HCEC 1CT (cell line): ENCODE measurements at places on chromosomes 12 and 14.

DNA sequence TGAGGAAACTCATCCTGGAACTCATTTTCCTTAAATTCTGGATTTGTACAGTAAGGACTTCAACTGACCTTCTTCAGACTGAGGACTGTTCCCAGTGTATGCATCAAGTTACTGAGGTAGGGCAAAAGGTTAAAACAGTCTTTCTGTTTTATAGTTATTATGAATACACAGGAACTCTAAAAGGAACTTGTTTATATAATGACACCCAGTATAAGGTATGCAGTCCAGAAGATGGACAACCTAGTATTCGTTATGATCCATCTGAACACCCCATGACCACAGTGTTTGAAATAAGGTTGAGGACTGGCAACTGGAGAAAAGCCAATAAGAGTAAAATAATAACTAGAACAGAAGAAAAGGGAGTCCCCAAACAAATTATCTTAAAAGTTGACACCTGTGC is 779.9 kb upstream of the TMEM132C start:
- DNase-seq = peak; percentile 39

DNA sequence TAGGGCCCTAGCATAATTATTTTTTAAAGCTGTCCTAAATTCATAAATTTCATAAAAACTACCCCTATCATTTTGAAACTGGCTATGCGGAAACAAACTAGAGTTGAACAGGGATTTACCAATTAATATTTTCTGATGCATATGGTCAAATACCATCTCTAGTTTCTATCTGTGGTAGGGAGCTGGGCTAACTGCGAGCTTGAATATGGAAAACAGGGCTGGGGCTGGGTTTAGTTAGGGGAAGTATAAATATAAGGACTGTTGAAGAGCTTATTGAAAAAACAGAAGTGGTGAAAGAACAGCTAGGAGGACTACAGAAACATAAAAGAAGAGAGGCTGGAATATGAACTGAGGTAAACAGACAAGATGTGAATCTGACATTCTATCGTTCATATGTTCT is 91.8 kb downstream of the SLC38A1 start:
- no peak for DNase-seq

- DNase-seq = peak; percentile 76
These were observed 19.2 kb downstream of the PPTC7 start for GRCh38 chr12:110563702-110564470.

GRCh38 chr12:92140896-92141536 is 4.6 kb downstream of the BTG1 start:
- no peak for DNase-seq

GRCh38 chr14:54797986-54798385 is 104.6 kb downstream of the GCH1 start:
- no peak for DNase-seq

DNA sequence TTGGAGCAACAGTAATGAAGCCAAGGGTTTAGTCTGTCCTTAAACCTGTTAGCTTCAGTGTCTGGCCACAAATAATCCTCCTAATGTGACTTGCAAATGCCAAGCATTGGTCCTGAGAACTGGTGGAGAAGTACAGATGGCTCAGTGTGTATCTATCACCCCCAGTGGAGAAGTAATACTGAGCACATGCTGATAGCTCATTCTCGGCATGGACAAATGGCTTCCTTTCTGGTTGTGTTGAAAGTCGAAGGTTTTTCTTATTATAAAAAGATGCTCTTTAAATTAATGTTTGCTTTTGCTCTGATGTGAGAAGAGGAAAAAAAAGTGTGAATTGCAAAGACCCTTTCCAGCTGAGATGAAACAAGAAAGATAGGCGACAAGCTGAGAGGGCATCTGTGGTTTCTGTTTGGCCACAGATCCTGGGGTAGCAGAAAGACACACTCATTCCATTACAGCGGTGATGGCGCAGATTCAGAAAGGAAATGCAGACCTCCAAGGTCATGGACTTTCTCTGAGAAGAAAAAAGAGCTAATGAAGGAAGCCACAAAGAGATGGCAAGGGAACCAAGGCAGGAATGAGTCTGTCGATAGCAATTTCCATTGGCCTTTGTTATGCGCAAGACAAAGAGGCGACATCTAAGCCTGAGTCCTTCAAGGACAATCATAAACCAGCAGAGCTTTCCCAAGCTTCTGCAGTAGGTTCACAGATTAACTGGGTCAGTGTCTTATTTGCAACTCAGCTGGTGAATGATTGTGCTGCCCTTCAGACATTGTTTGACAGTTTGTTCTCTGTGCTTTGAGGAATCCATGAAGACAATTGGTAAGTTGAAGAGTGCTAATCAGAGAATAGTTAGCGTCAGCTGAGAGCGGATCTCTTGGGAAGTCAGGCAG is 155.5 kb upstream of the RGS6 start:
- no peak for DNase-seq

DNA sequence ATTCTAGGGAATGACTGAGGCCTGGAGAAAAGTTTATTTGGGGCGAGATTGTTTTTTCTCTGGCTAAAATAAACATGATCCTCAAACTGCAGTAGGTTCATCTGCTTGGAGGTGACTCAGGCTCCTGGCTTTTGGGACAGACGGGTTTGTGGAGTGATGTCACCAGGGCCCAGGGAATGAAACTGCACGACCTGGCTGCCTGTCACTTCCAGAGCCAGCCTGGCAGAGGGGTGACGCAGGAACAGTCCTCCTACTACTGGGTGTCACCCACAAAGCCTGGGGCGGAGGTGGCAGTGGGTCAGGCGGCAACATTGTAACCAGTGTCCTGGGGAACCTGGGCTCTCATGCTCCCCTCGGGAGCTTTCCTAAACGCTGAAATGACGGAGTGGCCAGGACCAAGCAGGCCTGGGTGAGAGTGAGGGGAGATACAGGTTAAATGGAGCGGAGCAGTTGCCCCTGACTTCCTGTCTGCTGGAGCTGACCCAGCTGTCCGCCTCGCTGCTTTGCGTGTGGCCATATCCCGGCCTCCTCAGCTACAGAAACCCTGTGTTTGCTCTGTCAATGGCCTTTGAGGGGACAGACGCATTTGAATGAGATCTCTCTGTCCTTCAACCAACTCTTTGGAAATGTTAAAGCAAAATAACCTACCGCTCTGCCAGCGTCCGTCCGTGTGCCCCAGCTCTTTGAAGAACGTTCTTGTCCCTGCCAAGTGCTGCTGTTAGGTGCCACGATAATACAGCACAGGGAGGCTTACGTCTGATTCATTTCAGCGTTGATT is 6.5 kb downstream of the HIP1R start:
- DNase-seq = peak; percentile 62

DNA sequence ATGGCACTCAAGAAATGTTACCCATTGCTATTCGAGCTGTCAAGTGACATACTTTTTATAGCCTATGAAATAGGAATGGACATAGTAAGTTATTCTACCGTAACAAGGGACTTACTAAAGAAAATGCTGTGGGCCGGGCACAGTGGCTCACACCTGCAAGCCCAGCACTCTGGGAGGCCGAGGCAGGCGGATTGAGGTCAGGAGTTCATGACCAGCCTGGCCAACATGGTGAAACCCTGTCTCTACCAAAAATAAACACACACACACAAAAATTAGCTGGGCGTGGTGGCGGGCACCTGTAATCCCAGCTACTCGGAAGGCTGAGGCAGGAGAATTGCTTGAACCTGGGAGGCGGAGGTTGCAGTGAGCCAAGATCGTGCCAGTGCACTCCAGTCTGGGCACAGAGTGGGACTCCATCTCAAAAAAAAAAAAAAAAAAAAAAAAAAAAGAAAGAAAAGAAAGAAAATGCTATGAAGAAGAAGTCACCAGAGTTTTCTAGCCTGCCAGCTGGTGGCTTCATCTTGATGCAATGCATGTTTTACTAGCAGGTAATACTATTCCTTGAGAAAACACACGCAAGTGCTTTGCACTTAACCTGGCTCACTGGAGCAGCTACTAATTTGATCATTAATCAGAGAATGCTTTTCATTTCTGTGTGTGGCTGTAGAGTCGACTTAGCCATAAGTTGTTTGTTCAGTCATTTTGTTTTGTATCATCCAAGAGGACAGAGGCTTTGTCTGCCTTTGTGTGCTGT is 166.7 kb upstream of the MYL2 start:
- DNase-seq = no peak

- peak; percentile 79 for DNase-seq
These were observed 46.5 kb downstream of the CCER1 start for GRCh38 chr12:90908465-90908864.

DNA sequence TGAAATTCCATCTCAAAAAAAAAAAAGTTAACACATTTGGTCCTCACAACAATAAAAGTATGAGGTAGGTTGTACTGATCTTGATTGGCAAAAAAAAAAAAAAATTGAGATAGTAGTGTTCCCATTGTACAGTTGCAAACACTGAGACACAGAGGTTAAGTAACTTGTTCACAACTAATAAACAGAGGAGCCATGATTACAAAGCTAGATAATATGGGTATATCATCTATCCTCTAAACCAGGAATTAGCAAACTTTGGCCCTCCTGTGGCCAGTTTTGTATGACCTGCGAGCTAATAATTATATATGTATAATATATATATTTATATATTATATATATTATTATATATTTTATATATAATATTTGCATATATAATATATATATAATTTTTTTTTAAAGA is 2.3 kb upstream of the PSME1 start:
- DNase-seq = no peak
